ENCODE measurements at places on chromosomes 1 and 21.

DNA sequence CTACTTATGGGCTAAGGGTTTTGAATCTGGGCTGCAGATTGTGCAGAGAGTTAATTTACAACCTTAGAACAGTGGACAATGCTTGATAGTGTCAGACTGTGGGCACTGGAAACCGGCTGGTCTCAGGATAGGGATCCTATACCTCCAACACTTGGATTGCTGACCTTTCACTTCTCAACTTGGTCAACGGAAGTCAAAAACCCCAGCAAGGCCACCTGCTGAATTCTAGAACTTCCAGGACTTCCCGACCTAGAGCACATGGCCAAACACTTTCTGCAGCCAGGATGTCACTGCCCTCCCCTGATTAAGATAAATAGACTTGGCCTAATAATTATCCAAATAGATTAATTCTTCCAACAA lies 336 bp upstream of the DENND2D start:
- DNase-seq, result no peak

DNA sequence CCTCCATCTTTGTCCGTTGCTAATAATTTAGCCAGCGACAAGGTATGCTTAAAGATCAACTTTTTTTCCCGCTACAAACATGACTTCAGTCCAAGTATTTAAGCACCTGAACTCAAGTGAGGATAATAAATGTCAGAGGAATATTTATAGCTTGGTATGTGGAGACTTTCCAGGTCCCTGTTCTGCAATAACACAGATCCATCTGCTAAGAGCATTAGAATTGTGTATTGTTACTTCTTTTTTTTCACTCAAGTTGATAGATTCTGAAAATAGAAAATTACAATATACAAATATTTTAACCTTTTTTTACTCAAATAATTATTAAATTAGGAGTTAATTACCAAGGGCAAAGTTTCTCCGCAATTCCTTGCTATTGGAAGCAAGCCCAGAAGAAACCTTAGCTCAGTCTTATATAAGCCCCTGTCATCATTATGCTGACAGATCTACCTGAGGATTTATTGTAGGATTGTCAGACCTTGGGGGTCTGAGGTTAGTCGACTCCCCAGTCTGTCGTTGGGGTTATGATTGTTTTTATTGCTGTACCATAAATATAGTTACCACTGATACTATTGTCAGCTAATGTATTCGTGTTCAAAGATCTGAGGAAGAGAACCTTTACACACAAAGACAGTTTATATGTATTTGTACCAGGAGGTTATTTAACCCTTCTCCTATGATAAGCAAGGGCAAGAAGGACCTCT lies 337.9 kb downstream of the TBX15 start:
- DNase-seq, result no peak

DNA sequence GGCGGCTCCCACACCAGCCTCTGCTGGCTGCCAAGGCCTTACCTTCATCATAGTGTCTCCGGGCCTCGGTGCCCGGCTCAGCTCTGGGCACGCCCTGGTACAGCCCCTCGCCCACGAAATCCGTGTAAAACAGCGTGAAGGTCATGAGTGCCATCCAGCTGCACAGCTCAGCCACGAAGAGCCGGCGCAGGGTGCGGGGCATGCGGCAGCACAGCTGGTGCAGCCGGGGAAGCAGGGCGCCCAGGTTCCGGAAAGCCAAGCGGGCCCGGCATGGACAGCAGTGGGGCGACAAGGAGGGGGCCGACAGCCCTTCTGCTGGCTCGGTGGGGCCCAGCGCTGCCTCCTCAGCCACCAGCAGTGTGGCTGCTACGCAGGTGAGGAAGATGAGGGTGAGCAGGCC lies 17.5 kb downstream of the SLC45A3 start:
- no peak for DNase-seq

- DNase-seq, result no peak
These were observed 628.8 kb upstream of the ADAMTS5 start for GRCh38 chr21:27595716-27596115.

- DNase-seq, result no peak
These were observed 260.5 kb upstream of the ADGRL2 start for GRCh38 chr1:81540216-81540615.

DNA sequence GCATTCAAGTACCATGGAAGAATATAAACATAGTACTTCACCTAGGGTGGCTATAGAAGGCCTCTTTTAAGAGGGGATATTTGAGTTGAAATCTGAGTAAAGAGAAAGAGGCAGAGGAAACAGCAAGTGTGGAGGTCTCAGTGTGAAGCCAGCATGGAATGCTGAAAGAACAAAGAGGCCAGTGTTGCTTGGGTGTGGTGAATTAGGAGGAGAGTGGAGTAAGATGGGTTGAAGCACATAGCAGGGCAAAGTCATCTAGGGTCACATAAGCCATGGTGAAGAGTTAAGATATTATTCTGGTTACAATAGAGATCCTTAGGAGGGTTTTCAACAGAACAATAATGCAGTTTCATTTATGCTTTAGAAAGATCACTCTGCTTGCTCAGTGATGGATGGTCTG lies 37.5 kb downstream of the C1orf141 start:
- DNase-seq, result no peak

DNA sequence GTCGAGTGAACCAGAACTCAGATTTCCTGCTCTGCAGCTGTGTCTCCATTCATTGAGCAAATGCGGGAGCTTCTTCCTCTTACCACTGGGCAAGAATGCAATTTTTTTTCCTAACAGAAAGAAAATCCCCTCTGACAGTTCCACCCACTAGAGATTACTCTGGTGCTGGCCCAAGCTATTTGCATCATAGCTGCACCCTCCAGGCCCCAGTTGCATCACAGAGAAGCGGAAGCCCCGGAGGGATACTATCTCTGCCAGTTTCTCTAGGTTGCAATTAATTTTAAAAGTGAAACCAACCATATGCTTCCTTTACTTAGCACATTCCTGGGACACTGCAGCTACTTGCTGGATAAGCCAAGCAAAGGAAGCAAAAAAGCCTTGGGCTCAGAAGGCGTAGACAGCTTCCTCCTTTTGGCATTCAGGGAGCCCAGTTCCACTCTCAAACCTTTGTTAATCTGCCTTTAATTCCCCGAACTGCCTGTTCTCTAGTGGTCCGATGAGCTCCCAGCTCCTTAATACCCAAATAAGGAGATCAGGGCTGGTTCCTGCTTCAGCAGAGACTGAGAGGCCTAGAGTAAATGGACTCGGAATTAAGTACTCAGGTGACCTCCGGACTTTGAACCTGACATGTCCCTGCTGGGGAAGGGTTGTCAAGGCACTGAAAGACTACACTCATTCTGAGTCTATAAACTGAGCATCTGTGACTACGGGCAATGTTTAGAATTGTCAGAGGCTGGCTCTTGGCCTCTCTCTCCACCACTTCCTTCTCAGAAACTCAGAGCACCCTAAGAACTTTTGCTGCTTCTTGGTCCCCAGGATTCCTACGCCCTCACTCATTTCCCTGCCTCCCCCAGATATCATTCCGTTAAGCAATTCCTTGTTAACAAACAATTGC lies 72.5 kb upstream of the TNFSF18 start:
- peak; percentile 97 for DNase-seq

- no peak for DNase-seq
These were observed 1.2 kb downstream of the SH2D5 start for GRCh38 chr1:20731057-20731991.

DNA sequence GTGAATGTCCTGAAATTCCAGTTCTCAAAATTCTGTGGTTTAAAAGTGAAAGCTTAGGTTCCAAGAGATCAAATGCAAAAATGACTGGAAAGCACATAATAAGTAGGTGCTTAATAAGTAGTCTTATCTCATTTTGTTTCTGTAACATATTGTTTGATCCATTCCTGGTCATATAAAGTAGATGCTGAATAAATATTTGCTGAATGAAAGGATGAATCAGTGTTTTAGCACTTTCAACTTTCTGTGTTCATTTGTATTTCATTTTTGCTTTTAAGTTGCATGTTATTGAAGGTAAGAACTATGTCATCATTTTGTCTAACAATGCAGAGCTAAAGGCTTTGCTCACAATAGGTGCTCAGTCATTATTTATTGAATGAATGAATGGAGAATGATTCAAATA lies 6.3 kb downstream of the MAST2 start:
- no peak for DNase-seq

DNA sequence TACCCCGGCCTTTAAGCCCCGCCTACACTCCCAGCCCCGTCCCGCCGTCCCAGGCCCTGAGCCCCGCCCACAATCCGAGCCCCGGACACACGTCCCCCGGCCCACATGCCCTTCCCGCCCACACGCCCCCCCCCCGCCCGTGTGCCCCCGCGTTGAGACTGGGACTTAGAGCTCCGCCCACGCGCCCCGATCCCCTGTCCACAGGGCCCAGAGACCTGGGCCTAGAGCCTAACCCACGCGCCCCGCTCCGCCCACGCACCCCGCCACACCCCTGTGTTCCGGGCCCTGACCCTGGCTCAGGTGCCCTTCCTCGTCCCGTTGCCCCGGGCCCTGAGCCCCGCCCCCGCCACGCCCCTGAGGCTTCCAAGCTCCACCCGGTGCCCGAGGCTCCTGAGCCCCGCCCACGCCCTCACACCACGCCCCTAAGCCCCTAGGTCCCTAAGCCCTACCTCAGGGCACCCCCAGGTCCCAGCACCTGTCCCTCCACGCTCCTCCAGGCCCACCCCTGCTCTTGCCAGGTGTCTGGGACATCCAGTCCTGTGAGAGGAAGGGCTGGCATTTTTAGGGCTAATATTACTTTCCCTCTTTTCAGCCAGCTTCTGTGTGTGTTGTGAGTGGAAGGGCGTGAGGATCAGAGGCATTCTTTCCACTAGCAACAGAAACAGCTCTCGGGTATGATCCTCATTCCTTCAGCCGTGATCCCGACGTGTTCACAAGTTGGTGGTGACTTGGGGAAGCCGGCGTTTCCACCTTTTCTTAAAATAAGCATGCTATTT lies 552 bp upstream of the GPR157 start:
- peak; percentile 71 for DNase-seq

DNA sequence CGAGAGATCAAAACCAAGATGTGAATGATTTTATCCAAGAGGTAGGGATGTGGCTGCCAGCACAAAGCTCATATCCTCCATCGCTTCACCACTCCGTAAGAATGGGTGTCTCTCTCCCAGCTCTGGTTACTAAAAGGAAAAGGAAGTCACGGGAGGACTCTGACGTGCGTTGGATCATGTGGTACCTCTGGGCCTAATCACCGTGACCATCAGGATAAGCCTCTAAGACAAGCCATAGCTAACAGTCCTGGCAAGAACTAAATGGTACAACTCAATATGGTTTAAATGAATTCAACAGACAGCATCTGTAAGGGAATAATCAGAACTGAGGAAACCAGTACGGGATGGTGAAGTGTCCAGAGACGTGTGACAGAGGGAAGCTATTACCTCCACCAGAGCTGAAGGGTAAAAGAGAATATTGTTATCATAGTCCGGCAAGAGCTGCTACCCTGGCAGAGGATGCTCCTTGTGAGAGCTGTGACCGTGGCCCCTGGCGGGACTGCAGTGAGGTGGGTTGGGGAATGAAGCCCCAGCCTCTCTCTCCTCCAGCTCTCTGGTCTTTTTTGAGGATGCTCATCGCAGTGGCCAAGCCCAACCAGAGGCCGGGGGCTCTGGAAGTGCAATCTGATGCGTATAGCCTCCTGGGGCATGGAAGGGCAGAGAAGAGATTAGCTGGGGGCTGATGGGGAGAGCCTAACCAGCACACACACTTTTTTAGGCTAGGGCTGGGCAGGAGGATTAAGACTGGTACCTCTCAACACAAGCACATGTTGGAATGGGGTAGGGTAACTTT lies 54.2 kb downstream of the KIAA1614 start:
- DNase-seq, result no peak

- no peak for DNase-seq
These were observed 26.0 kb upstream of the CHAF1B start for GRCh38 chr21:36359185-36359584.

DNA sequence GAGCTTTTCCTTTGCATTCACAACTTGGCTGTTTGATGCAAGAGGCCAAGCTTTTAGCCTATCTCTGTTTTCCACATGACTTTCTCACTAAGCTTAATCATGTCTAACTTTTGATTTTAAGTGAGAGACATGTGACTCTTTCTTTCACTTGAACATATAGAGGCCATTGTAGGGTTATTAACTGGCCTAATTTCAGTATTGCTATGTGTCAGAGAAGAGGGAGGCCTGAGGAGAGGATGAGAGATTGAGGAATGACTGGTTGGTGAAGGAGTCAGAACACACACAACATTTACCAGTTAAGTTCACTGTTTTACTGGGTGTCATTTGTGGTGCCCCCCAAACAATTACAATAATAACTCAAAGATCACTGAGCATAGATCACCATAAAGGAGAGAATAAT lies 193.5 kb downstream of the CYYR1 start:
- no peak for DNase-seq

DNA sequence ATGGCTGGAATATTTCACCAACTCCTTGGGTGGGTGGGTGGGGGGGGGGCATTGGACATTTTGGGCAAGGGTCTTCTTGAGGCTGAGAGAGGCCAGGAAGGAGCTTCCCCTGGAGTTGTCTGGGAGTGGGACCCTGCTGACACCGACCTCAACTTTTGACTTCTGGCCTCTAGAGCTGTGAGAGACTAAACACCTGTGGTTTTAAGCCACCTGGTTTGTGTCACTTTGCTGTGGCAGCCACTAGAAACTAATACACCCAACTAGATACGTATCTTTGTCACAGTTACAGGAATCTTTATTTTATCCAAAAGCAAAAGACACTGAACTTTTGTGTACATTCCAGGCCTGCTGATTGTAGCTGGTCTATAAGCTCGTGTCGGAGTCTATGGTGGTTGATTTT lies 9.9 kb upstream of the RIPK4 start:
- no peak for DNase-seq

DNA sequence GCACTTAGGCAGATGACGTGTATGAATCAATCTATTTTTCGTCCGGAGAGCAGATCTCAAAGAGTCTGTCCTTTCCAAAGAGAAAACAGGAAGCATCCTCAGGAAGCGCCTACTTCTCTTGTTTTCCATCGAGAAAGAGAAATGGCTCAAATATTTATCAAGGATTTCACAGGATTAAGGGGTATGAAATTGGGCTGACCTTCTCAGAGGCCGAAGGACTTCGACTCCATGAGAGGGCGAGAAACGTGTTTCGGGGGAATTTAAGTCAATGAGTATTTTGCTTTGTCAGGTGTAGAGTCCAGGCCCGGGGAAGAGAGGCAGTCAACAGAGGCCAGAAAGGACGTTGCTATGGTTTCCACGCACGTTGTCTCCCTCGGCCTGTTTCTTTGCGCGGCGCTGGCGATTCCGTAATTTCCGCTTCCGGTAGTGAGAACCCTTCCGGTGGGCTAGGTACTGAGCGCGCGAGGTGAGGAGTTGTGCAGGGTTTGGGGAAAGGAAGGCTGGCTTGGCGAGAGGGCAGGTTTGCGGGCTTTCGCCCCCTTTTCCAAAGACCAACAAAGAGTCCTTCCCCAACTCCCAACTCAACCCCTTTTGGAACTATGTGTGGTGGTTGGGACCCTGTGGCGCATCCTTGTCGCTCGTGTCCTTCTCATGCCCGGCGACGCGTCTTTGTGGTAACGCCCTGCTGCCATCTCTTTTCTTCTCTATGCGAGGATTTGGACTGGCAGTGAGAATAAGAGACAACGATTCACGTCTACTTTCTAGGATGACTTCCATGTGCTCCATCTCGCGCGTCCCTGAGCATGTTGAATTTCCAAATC lies at the start of gene MRPS21:
Gene MRPS21 (plus strand): TSS at position 429 of the 821 bp plus-strand sequence. CDS start 506 bp downstream, outside the sequence.
- peak; percentile 85 for DNase-seq

DNA sequence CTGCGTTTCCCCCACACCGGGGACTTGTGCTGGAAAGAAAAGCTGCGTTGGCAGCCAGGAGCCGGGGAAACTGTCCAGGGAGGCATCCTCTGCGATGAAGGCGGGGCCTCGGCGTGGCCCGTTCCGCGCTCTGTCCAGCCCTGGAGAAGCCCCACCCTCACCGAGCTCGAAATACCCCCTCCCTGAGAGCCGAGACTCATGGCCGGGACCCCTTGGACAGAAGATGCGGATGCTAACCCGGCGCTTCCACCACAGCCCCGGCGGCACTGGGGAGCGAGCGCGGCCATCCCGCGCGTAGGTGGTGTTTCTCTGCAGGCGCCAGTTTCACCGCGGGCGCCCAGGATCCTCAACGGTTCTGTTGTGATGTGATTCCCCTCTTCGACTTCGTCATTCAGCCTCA lies 31.6 kb downstream of the PDE9A start:
- DNase-seq, result peak; percentile 25

Measured in suppressor macrophage treated with lipopolysaccharide for 1 hour (primary cell).